ENCODE measurements at places on chromosomes 12 and 14. TPM values are rescaled to one million over a fixed set of nuclear protein-coding genes. Genes with fewer than 3 reads are reported as not detected.

The DPY19L2 gene
- total RNA-seq: 0.29 TPM

The KIAA0586 gene
- total RNA-seq: 44.7 TPM

The ESR2 gene
- total RNA-seq: 0.33 TPM

The FGF6 gene
- total RNA-seq: not detected

The TTC6 gene
- 0.19 TPM for total RNA-seq

The ANAPC7 gene
- total RNA-seq: 35.9 TPM

The CEBPE gene
- total RNA-seq: not detected

The KRT85 gene
- total RNA-seq: not detected

The CMA1 gene
- not detected for total RNA-seq

The AQP6 gene
- not detected for total RNA-seq

The KLRG1 gene
- 1.3 TPM for total RNA-seq

The SLC10A1 gene
- not detected for total RNA-seq

The ZFHX2 gene
- total RNA-seq: 0.65 TPM

The ARHGDIB gene
- 636 TPM for total RNA-seq

The PLEK2 gene
- total RNA-seq: 2.9 TPM

The DUSP6 gene
- total RNA-seq: 473 TPM

The PPP1R36 gene
- total RNA-seq: 0.67 TPM

The TCL1B gene
- not detected for total RNA-seq

The SYT1 gene
- 2.9 TPM for total RNA-seq

The TAS2R9 gene
- 0.19 TPM for total RNA-seq

The SOAT2 gene
- not detected for total RNA-seq

The TSPAN19 gene
- total RNA-seq: not detected

The LIN7A gene
- total RNA-seq: 0.19 TPM

The DLGAP5 gene
- total RNA-seq: 24.2 TPM

All from vein endothelial cell (primary cell).